Neural progenitor cell (in vitro differentiated cells): ENCODE measurements at places on chromosomes 5 and 9. TPM values are rescaled to one million over a fixed set of nuclear protein-coding genes. Genes with fewer than 3 reads are reported as not detected.

DNA sequence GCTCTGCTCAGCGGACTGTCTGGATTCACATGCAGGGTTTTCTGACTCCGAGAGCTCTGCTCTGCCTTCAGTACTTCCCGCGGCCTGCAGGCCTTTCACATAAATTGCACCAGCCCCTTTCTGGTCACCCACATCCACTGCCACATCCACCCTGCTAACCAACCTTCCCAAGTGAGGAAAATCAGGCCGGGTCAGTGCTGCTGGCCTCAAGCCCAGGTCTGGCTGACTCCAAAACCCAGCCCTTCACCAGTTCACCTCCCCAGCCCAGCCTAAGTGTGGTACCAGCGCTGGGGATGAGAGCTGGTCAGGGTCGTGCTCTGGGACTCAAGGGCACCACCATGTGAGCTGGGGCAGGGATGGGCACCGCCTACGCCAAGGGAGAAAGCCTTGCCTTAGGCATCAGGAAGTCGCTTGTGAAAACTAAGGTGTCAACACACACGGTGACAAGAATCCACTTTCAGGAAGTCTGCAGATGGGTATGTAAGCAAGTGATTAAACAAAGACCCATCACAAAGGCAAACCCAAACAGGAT is 12.3 kb downstream of the LMAN2 start:
- no peak for DNase-seq

Gene PCYOX1L
- total RNA-seq: 16.4 and 28.3 TPM in 2 replicates

GRCh38 chr5:32581010-32581785 is 4.2 kb upstream of the SUB1 start:
- DNase-seq: no peak

Gene SLC45A2
- 0.06 TPM in 1 of 2 replicates, not detected in the other for total RNA-seq

DNA sequence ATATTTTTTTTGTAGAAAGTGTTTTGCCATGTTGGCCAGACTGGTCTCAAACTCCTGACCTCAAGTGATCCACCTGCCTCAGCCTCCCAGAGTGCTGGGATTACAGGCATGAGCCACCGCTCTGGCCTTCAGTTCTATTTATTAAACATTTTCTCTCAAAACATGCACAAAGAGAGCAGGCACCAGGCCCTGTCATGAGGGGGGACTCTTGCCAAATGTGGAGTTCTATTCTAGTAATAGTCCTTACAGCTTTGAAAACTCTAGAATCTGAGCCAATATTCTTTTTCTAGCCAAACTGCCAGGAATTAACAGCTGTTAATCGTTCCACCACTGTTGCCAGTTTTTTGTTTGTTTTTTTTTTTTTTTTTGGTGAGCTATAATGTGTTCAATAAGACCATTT is 124.6 kb downstream of the TARS1 start:
- no peak for DNase-seq

Gene FEM1C
- total RNA-seq: 20.2 and 28.7 TPM in 2 replicates

- DNase-seq: peak; percentile 85
Observed at GRCh38 chr5:177447611-177448243, 1.1 kb downstream of the PRR7 start.

DNA sequence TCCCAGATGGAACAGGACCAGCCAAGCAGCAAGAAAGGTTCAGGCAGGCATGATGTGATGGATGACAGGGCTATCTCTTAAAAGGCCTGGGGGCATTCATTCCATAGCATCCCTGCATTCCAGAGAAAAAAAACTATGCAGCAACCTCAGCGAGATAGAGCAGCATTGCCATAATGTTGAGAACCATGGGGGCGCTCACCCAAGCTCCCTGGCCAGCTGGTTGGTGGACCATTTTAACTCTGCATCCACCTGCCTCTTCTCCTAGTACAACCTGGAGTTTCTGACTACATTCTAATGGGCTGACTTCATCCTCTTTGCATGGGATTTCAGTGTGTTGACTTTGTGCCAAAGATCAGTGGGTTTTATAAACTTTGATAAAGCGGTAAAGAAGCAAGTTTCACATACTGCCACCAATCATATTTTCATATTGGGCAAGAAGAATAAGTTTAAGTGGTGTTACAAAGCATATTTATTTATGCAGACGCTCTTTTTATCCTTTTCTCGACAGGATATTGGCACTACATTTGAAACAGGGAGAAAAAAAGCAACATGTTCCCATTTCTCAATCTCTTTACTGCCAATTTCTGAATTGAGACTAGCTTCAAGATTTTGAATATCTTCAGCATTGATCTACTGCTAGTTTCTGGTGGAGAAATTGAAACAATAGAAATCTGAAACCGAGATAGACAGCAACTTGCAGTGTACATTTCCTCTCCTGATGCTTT is 378.3 kb upstream of the WWC1 start:
- DNase-seq: no peak

GRCh38 chr5:169200125-169200778 is 100.7 kb downstream of the SLIT3 start:
- peak; percentile 22 for DNase-seq

DNA sequence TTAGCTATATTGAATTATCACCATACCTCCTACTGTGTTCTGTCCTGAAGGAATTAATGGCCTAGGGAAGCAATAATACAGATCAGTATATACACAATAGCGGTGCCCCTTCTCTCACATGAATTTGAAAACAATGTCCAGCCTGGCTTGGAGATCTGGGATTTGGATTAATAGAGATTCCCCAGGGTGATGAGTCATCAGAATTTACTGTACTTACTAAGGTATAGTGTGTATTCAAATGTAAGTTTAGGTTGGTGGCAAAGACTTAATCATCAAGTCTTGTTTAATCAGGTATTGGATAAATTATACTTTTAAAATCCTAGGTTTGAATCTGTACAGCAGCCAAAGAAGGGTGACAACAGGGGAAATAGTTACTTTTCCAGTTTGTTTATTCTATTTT is 121.5 kb downstream of the FEM1C start:
- no peak for DNase-seq
